Right forelimb (tissue), 1 donor: ENCODE measurements at places on chromosomes 3 and 15.

GRCh38 chr3:95715128-95715527, 1099.3 kb upstream of the EPHA6 start:
- no peak for DNase-seq

DNA sequence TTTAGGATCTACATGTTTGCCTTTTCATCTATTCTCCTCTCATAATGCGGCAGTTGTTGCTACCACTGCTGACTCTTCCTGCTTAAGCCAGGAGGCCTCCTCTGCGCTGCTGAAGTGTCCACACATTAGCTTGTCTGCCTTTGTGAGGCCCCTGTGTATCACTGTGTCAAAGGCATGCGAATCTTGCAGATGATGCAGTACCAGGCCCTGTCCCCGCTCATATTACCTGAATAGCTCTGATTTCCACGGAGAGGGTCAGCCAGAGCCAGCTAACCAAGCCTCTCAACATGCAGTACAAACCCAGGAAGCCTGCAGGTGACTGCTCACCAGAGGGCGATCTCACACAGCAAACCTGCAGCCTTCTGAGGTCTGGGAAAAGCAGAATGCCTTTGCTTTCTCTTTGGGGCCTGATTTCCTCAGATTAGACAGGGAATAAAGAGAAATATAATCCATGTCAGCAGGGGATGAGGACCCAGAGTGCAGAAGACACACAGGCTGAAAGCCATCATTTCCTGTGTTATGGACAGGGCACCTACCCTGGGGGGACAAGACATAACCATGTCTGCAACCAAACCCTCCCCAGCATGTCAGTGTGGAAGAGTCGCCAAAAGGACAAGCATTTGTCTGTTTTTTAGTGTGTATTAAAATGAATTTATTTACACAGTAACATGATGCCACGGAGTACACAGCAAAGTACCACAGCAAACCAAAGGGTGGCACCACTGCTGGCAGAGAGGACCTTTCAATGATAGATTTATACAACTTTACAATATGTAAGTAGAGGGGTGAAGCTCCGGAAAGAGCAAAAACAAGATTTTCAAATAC, 36.8 kb upstream of the TSPAN3 start:
- peak; percentile 84 for DNase-seq

DNA sequence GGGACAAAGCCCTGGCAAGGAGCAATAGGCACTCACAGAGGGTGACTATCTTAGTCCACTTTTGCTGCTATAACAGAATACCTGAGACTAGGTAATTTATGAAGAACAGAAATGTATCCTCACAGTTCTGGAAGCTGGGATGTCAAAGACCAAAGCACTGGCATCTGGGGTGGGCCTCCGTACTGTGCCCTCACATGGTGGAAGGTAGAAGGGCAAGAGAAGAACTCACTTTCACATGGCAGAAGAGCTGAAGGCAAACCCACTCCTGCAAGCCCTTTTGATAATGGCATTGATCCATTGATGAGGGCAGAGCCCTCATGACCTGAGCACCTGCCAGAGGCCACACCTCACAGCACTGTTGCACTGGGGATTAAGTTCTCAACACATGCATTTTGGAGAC, 173.4 kb upstream of the C2CD4B start:
- no peak for DNase-seq

GRCh38 chr15:58479941-58480340, 48.1 kb downstream of the LIPC start:
- DNase-seq, result no peak

DNA sequence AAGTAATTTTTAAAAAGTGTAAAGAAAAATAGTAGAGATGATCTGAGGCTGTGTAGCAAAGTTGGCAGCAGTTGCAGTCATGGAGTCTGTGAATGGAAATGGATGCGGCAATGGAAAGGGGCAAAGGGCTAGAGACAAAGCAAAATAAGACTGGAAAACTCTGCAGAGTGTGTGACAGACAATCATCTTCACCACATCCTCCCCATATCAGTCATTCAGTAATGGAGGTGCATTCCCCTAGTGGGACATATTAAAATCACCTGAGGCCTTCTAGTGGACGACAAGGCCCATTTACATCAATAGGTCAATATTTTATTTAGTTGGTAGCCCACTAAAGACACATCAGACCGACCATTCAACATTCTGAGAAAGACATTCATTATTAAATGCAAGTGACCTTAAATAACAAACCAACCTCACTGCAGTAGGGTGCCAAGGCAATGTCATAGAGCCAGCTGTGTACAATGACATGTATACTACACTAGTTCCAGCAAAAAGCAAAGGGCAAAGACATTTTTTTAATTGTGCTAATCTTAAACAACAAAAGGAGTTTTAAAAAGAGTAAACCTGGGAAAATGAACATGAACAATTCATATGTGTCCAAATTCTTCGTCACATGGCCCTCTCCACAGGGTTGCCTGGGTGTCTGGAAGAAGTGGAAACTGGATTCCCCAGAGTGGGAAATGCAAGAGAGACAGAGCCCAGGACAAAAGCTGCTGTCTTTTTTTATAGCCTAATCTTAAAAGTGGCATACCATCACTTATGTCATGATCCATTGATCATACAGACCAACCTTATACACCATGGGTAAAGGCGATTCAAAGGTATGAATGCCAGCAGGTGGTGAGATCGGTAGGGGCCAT, 15.6 kb upstream of the RAP2B start:
- no peak for DNase-seq

GRCh38 chr3:5579139-5579602, 391.7 kb downstream of the EDEM1 start:
- no peak for DNase-seq

- DNase-seq, result peak; percentile 16
Observed at GRCh38 chr15:67018026-67018425, 47.4 kb upstream of the SMAD3 start.

- no peak for DNase-seq
Observed at GRCh38 chr3:117995842-117996437, 1038.7 kb downstream of the IGSF11 start.

DNA sequence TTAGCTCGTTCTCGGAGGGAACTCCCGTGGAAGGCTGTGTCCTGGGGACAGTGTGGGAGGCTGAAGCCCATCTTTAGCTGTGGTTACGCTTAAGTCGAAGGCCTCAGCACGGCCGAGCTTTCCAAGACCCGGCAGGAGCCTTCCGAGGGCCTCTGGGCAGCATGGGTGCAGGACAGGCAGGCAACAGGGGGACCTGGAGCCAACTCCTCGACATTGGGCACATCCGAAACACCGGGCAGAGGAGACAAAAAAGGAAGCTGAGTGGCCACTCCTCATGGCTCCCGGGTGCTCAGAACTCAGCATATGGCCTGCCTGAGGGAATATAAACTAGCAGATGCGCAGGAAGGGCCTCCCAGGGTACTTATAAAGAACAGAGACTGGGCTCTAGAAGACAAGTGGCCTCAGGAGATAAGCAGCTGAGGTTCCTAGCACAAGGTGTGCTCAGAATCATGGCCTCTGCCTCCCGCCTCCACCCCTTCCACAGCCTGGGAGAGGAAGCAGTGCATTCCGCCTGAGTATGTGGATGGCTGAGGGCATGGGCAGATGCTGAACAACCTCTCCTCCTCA, 34.1 kb downstream of the ABTB1 start:
- DNase-seq, result peak; percentile 39

- DNase-seq, result no peak
Observed at GRCh38 chr3:100269410-100270214, 8.8 kb downstream of the TBC1D23 start.

GRCh38 chr3:106862067-106862466, 515.2 kb upstream of the CCDC54 start:
- DNase-seq, result no peak

GRCh38 chr3:144295613-144296012, 324.0 kb downstream of the DIPK2A start:
- no peak for DNase-seq

- DNase-seq, result no peak
Observed at GRCh38 chr15:35519541-35520149, 26.3 kb downstream of the DPH6 start.

GRCh38 chr3:9399746-9400145, 2.3 kb downstream of the SETD5 start:
- peak; percentile 75 for DNase-seq

DNA sequence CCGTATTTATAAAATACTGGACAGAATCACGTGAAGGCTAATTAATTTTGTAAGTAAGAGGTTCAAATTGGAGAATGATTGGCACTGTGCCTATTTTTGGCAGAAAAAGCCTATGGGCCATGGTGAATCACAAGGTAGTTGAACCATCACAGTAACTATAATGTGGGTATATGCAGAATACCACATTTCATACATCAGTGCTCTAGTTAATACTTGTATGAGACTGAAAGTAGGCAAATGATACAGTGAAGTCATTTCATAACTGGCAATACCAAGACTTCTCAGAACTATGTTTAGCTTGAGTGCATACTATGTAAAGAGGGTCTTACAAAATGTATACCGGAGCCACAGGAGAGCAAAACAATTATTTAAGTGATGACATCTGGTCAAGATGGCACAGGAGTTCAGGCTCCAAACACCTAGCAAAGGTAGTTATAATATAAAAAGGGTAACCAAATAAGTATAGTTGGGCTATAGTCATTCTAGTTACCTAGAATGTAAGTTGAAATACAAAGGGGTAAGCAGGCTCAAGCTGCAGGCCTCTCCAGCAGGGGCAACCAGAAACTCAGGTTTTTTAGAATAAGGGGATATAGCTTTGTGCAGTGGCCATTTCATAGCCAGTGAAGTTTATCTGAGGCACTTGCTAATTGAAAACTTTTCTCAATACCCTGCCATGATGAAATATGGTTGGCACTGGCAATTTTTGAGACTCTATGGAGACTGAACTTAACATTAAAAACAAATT, 19.1 kb downstream of the GPR160 start:
- no peak for DNase-seq

- DNase-seq, result no peak
Observed at GRCh38 chr15:69825941-69826818, 271.5 kb downstream of the TLE3 start.

DNA sequence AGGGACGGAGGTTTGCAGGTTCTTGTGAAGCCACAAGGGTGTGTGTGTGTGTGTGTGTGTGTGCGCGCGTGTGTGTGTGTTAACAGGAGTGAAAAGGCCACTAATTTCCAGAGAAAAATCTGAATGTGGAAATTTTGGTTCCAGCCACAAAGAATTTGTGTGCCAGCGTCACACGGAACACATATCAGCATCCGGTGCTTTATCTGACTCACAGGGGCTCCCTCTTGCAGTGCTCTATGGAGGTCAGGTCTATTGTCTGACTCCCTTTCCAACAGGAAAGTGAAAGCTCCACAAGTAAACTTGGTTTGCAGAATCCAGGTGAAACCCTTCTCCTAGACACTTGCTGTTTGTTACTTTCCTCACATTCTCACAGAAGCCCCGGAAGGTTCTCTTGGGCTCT, 6.2 kb downstream of the CLDN11 start:
- DNase-seq, result no peak

DNA sequence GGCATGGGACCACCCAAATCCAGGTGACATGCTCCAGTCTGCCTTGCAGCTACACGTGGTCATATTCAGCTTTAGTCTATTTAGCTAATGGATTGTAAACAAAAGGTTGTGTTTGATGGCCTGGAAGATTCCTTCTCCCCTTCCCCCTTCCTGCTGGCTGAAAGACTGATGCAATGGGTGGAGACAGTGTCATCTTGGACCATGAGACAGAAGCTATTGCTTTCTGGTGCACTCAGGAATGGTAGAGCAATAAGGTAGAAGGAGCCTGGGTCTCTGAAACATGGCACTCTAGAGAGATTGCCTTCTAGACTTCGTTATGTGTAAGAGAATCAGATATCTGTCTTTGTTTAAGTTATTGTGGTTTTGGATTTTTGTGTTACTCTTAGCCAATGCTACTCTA, 25.7 kb upstream of the PTX3 start:
- DNase-seq, result no peak

DNA sequence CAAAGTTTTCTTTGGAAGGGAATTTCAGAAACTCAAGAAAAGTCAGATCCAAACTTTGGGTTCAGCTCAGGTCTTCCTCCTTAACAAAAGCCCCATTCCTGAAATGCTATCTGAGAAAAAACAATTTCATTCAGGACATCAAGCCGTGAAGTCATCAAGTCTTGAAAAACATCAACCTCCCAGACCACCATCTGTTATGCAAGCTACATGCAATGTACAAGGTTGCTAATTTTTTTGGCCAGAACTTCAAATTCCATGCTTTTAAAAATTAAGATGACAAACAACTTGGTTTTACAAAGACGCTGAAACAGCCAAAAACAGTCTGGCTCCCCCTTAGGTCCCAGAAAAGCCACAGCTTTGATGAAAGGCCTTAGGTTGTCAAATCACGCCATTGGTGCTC, 53.9 kb upstream of the WNT5A start:
- DNase-seq, result no peak

GRCh38 chr3:101255441-101255840, 64.9 kb downstream of the IMPG2 start:
- no peak for DNase-seq
